ENCODE measurements at places on chromosomes 11 and 22.

DNA sequence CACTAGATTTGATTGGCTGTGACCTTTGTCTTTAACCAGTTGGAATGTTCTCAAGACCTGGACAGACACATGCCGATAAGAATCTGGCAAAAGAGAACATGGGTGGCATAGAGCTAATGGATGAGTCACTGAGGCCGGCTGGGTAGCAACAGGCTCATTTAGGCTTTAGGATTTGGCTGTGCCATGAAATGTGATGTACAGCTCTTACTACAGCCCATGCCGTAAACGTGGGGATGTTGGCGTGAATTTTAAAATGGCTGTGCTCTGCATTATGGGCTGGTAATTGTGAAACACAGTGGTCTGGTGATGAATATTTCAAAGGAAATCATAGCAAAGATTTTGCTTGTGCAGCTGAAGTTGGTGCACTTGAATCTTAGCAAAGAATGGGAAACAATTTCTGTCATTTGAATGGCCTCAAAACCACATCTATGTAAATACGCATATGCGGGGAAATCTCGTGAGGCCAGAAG lies 332.4 kb downstream of the TBC1D22A start:
- DNase-seq: no peak

GRCh38 chr11:115065830-115066664 lies 387.7 kb downstream of the NXPE2 start:
- no peak for DNase-seq

DNA sequence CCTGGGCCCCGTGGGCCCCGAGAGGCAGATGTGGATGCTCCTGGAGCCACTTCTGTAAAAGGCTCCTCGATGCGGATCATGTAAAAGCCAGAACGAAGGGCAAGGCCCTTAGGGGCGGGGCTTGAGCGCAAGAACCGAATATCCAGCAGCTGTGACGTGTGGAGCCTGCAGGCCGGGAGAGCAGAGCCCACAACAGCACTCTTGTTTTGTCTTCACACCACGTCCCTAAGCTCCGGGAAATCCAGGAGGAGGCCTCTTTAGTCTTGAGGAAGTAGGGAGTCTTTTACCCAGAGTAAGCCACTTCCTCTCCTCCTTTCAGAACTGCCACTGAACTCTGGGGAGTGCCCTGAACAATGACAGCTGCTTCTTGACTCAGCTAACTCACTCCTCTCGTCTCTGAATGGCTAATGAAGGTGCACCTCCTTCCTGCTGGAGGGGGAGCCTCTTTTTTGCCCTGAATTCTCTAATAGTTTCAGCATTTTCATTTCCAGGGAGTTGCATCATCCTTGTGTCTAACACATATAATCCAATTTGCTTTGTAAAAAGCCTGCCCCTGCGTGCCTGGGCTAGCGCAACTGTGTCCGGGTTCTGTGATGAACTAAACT lies 12.5 kb downstream of the L3MBTL2 start:
- DNase-seq: peak; percentile 78

DNA sequence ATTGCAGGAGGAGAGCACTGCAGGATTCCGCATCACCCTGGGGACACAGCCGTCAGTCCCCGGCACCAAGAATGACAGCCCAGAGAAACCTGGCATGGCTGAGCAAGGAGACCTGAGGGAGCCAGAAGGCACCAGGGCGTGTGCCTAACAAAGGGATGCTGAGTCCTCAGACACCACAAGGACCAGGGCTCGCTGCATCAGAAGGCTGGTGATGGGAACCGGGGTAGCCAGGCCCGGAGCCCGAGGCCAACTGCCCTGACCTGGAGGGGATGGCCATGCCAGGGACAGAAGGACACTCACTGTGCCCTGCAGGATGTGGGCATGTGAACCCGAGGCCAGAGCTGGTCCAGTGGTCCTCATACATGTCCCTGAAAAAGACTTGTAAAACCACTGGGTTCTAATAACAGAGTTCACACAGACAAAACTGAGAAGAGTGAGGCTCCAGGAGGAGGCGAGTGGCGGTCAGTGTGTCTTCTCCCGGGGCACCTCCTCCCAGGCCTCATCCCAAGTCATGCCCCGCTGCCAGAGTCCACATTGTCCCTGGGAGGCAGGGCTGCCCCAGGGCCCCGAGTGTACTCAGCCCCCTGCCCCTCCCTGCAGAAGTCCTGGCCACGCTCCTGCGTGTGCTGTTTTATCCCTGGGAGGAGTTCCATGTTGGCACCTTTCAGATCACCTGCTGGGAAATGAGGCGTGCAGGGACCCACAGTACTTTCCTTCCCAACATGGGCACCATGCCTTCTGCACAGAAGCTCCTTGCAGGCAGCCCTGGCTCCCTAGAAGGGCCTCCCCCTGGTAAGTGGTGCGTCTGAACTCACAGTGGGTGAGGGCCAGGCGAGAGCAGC lies 42.5 kb downstream of the TBX1 start:
- no peak for DNase-seq

DNA sequence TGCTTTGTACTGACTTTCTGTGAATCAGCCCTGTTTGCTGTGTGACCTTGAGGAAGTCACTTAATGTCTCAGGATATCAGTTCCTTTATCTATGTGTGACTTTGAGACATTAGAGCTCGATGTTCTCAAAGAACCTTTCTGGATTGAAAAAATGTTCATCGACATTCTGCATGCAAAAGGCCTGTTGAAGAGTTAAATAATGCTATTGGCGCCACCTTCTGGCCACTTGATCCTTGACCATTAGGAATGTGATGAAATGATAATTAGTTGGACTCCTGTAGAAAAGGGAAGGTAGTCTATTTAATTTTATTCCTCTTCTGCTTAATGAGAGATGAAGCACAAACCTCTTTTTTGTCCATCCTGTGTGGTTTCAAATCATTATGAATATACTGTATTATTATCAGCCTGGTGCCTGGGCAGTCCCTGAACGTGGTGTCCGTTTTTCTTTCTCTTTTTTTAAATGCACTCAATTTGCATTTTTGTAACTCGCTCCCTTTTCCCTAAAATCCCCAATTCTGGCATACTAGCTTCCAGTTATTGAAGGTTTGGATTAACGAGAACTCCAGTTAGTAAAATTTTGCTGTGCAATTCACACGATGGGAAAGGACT lies 20.7 kb downstream of the ELF5 start:
- DNase-seq: peak; percentile 83

DNA sequence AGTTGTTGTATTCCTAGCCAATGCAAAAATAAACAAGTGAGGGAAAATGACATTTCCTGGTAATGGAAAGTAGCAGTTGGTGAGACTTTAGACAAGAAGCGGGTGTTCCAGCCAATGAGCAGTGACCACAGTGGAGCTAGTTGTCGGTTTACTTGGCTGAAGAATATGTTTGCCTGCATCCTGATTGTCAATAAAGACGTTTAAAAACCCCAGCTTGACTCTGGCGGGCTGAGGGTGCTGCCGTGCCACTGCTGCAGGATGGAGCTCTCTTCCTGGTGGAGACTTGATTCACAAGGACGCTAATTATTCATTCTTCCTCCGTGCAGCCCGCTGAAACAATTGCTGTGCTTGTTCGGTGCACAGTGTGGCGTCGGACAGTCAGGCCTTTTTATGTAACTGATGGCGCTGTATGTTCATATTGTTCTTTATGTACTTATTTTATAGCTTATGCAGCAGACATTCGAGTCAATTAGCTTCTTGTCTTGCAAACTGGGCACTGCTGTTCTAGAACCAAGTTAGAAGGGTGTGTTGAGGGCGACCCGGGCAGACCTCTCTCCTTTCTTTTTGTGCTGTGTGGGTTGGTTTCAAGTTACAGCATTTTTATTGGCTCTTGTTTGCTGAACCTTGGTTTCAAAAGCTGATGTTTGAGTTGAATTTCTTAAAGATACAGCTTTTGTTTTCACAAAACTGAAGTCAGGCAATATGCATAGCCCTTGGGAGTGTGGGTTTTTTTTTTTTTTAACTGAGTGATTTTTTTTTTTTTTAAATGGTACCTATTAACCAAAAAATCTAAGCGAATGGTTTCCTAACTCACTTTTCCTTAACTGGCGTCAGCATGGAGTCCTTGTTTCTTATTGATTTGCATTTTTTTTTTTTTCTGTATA lies 153.9 kb downstream of the TEAD1 start:
- DNase-seq: peak; percentile 85

DNA sequence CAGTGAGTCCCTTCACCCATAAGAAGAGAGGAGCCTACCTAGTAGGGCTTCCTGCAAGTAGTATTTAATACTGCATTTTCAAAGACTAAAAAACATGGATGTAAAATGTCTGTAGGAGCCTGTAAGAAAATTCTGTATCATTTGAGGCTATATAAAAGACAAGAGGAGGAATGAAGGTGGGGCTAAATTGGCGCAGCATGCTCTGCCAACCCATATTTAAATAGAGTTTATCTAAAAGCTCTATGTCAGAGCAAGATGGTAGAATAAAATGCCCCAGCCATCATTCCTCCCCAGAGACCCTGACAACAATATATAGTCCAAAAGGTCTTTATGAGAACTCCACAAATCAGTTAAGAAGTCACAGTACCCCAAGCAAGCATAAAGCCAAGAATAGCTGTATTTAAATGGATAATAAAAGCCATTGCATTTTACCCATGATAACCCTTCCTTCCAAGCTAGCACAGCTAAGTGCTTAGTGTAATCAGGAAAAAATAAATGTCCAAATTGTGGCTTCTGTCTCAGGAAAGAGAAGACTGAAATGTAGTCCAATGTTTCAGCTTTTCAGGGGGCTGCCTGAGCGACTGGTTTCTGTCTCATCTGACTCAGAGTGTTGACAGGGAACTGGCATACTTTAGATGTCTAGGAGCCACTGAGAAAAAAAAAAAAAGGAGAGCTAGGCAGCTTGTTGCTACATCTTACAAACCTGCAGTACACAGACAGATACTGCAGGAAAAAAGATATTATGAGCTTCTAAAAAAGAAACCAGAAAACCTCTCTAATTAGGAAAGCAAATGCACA lies 258.6 kb downstream of the METTL15 start:
- DNase-seq: no peak

DNA sequence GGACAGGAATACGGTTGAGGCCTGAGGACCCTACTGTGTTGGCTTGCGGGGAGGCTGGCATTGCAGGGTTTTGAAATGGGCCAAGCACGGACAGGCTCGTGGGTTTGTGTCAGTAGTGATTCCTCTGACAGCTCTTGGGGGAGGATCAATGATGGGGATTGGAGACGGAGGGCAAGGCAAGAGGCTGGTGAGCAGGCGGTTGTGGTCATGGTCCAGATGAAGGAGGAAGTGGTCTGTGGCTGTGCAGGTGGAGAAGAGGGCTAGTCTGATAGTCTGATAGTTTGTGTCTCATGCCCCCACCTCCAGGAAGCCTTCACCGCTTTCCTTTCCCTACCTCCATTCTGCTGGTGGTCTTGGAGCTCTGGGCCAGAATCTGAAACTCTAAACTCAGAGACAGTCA lies 3.0 kb downstream of the MAFF start:
- no peak for DNase-seq

DNA sequence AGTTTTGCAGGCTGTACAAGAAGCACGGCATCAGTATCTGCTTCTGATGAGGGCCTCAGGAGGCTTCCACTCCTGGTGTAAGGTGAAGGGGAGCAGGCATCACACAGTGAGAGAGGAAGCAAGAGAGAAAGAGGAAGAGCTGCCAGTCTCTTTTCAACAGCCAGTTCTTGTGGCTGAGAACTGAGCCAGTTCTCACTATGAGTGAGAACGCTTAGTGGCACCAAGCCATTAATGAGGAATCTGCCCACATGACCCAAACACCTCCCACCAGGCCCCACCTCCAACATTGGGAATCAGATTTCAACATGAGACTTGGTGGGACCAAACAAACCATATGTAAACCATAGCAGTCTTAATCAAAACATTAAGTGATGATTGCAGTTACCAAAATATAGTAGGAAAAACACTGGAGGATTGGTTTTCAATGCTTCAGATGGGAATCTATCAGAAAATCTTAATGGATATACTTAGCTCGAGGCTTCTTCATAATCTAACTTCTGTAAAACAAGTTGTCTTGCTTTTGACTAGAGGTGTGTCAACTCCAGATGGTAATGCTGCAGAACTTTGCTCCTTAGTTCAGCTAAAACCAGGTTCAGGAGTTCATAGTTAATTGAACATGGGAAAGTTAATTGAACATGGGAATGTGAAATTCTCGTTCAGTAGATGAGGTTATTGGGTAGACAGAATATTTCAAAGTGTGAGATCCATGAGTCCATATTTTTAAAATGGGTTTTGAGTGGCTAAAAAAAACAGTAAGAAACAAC lies 12.2 kb downstream of the FAR1 start:
- peak; percentile 30 for DNase-seq

GRCh38 chr11:35953081-35953760 lies 9.4 kb downstream of the LDLRAD3 start:
- DNase-seq: peak; percentile 80

GRCh38 chr11:60970369-60970774 lies 1.1 kb upstream of the CD6 start:
- DNase-seq: no peak

- DNase-seq: no peak
These were observed 111.6 kb upstream of the ANO1 start for GRCh38 chr11:69966583-69966835.

Measured in Ammon's horn (tissue), 1 donor.